ENCODE measurements at places on chromosomes 3 and 15.

DNA sequence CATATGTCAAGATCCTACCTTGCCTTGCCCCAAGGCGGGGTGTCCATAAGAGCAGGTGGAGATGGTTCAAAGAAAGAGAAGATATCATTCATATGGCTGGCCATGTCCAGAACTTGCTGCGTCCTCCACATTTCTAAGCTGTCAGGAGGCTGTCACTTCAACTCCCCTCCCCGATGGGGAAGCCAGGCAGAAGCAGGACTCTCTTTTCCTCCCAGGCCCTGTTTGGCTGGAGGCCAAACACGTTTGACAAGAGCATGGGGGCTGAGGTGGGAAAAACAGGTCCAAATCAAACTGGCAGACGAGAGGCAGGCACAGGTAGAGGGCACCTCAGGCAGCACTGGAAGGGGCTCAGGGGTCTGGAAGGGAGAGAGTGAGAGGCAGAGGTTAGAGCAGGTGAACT lies 37.7 kb downstream of the MESD start:
- H3K36me3 ChIP-seq, result peaks cover 56% of the 10 kb centered on the region
- no peak for DNase-seq
- no peak overlapping the region for H3K27ac ChIP-seq
- no peaks in the 10 kb centered on the region for H3K27me3 ChIP-seq

- H3K36me3 ChIP-seq, result peaks cover 23% of the 10 kb centered on the region
- no peak for DNase-seq
Measured at GRCh38 chr15:51497806-51498205, 124.8 kb downstream of the DMXL2 start.

DNA sequence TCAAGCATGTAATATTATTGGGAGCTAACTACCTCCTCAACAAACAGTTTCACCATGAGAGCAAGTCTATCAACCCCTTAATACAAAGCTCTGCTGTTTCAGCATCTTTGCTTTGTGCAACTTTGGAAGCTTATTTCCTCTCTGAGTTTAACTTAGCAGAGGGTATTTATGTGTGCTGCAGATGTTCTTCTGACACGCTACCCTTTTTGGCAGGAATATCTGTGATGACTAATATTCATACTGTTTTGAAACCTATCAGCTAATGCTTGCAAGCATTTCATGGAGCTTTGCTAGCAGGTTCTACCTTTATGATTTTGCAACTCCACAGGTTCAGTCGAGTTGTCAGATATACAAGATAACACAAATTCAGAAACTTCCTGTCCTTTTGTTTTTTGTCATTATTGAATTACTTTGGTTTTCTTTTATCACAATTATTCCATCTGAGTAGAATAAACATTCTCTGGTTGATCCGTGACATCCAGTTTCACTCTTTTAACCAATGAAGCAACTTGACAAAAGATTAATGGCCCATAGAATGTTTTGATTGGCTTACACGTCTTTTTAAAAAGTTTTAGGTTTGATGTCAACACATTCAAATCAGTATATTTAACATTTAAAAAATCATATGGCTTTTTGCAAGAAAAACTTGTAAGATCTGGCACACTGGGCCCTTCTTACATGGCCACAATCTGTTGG lies 1.7 kb upstream of the SLC9A9 start:
- H3K4me3 ChIP-seq, result peak overlapping the region; percentile 7
- peak overlapping the region; percentile 22 for H3K27ac ChIP-seq
- no peaks in the 10 kb centered on the region for H3K36me3 ChIP-seq
- DNase-seq, result no peak

GRCh38 chr3:110026421-110026820 lies 689.1 kb upstream of the DPPA4 start:
- no peak overlapping the region for H3K4me3 ChIP-seq
- no peaks in the 10 kb centered on the region for H3K36me3 ChIP-seq

DNA sequence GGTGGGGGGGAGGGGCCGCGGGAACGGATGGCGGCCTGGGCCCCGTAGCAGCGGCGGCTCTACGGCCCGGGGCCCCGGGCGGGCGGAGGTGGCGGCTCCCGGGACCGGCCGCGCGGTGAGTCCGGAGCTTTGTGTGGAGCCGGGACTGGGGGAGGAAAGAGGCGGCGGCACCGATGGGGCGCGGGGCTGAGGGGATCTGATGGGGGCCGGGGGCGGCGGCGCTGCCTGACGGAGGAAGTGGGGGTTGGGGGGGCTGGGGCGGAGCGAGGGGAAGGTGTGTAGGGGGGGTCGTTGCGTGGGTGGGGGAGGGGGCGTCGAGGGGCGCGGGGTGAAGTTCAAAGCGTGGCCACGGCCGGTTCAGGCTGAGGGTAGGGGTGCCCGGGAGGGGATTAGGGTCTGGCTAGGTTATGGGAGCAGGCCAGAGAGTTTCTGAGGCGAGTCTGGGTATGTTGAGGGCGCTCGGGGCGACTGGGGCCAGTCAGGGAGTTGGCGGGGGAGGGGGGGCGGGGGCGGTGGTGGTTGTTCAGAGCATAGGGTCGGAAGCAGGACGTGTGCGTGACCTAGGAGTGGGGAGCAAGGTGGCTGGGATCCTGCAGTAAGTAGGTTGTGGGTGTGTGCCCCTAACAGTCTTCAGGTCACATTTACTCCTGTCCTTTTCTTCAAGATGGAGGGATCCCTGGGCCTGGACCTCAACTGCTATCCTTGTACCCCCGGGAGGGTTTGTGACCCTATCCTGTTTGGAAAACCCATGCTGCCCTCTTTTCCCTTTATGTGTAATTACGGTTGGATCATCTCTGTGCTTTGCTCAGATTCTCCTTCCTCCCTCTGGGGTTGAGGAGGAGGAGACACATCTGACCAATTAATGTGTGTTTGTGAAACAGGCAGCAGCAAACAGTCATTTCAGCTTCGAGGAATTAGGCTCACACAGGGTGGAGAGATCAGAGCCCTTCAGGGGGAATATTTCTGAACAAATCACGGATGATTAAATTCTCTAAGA lies 644 bp downstream of the ZNF609 start:
- no peaks in the 10 kb centered on the region for H3K27me3 ChIP-seq
- no peak for DNase-seq
- peaks cover 54% of the 10 kb centered on the region for H3K4me1 ChIP-seq

Measured in left ventricle myocardium inferior (tissue), 1 donor.